GM20000 (cell line): ENCODE measurements at places on chromosomes 3 and 15.

GRCh38 chr15:87954793-87955192 is 301.7 kb downstream of the NTRK3 start:
- DNase-seq, result no peak

DNA sequence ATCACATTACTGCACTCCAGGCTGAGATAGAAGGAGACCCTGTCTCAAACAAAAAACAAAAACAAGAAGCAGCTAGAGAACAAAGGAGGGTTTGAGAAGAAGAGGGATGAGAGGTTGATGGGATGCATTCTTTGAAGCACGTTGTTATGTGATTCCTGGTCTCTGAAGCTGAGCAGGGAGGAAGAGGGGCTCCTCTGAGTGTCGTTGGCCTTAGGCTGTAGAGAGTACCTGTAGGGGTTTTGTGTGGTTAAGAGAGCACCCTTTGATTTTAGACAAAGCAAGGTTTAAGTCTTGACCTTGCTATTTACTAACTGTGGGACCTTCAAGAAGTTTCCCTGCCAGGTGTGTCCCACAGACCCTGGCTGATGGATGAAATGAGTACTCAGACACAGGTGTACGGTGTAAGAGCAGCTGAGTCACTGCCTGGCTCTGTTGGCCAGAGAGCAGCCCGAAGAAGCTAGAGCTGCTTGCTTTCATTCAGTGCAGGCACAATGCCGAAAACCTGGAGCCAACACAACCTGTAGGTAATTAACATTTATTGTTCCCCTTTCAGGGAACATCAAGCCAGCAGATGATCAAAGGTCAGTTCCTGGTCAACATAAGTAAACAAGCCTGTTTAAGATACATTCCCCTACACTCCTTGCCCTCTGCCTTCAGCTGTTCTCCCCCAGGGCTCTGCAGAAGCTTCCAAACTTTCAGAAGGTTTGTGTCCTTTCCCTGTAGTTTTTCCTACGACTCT is 67.2 kb downstream of the LRRK1 start:
- DNase-seq, result no peak

DNA sequence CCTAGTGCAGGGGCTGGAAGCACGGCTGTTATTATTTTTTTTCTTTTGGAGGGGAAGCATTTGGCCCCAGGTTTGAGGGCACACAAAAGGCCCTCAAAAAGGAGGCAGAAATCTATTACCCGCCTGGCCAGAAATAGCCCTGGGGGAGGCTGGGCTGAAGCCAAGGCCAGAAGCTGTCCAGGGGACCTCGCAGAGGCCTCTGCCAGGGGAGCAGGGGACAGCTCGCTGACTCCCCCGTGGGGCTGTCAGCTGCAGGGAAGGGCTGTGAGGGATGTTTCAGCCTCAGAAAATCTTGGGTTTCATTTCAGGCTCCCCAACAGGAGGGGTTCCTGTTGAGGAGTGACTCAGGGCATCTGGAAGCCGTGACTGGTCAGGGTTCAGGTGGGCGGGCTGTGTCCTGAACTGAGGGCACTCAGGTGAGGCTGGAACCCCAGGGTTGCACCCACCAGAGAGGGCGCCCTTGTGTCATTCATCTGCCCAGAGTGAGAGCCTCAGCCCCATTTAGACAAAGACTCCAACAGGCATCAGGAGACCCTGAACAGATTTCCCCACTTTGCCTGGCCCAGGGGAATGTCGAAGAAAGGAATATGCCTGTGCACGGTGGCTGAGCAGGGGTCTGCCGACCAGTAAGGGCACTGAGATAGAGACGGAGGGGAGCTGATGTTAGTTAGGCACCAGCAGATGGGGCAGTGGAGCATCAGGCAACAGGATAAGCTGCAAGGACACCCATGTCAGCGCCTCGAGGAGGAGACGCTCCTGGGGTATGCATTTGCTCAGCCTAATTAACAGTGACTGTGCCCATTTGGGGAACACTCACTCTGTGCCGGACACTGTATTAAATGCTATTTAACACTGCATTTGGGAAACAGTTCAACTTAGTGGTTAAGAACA is 43.5 kb upstream of the SLC6A11 start:
- DNase-seq, result no peak

DNA sequence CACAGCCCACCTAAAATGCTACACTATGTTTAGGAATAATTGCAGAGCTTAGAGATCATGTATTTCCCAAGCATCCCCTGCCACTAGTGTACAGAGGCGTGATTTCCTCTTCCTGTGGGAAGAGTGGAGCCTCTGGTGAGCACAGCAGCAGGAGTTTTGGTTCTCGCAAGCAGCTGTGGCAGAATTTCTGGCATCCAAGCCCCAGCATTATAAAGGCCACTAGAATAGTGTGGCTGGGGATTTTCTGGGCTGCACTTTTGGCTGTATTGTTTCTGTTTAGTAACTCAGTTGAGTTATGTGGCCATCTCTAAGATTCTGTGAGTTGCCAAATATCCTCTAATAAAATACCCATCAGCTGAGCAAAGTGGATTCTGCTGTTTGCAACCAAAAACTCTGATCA is 64.7 kb downstream of the GPR176 start:
- DNase-seq, result no peak

GRCh38 chr15:32029409-32029861 is 880 bp upstream of the CHRNA7 start:
- no peak for DNase-seq

DNA sequence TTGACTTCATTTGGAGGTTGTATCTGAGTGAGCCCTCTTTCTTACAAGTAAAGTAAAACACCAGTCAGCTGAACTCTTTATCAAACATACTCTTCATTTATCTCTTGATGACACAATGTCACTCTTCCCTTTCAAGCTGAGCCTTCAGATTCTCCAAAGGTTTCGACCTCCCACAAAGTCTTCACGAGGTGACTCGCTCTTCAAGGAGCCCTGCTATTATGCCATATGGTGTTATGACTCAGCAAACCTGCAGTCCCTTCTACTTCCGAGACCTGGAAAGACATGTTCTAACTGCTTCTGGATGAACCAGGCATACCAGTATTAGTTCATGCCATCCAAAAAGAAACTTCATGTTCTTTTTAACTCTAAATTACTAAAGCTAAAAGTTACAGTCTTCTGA is 23.1 kb downstream of the AADAC start:
- DNase-seq, result no peak

GRCh38 chr3:120597445-120598049 is 1.4 kb downstream of the NDUFB4 start:
- DNase-seq, result peak; percentile 33

DNA sequence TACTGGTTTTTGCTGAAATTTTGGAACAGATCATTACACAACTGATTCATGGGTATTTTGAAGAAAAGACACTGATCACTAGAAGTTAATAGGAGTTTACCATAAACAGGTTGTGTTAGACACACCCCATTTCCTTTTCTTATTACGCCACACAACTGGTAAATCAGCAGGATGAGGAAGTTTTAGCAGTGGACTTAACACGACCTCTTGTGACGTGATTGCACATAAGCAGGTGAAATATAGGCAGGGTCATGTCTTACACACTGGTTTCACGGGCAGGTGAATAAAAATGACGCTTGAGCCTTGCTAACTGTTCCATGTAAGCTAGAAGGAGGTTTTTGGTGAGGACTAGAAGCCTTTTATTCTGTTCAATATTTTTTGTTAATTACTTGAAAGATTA is 27.1 kb upstream of the TPRG1 start:
- no peak for DNase-seq

DNA sequence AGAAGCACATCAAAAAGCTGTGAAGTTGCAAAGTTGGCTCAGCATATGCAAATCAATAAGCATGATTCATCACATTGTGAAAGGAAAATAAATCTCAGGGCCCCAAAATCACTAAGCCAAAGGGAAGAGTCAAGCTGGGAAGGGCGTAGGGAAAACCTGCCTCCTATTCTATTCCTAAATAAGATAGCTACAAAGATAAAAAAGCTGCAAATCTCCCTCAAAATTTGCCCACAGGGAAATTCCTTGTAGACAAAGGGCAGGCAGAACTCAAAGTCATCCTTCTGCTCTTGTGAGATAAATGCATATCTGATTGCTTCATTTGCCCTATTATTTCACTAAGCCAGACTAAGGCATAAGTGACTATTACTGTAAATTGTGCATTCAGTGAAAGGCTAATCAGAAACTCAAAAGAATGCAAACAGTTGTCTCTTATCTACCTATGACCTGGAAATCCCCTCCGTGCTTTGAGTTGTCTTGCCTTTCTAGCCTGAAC is 30.5 kb upstream of the CCNL1 start:
- no peak for DNase-seq
